Activated naive CD4-positive, alpha-beta T cell treated with Interleukin-2 at 50 U/mL for 16 hours (primary cell): ENCODE measurements at places on chromosomes 11 and 22.

GRCh38 chr11:125569915-125570621, 791 bp downstream of the EI24 start:
- DNase-seq = peak; percentile 9

DNA sequence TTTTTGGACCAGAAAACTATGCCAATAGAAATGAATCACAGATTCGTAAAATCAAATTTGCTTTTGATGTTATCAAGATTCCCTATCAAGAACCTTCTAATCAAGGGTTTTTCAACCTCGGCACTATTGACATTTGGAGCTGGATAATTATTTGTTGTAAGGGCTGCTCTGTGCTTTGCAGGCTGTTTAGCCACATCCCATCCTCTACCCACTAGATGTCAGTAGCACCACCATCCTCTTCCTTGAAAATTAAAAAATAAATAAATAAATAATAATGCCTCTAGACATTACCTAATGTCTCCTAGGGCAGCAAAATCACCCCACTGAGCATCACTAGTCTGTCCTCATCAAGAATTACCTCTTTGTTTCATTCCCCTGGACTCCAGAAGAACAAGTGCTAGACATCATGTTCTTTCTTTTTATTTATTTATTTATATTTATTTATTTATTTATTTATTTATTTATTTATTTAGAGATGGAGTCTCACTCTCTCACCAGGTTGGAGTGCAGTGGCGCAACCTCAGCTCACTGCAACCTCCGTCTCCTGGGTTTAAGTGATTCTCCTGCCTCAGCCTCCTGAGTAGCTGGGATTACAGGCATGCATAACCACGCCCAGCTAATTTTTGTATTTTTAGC, 744.7 kb downstream of the KCNA4 start:
- no peak for DNase-seq

GRCh38 chr11:115581871-115582639, 77.8 kb upstream of the CADM1 start:
- DNase-seq = no peak

- DNase-seq = peak; percentile 3
Measured at GRCh38 chr11:44627911-44628729, 62.7 kb downstream of the CD82 start.

GRCh38 chr22:34454598-34454997, 534.3 kb upstream of the LARGE1 start:
- no peak for DNase-seq

DNA sequence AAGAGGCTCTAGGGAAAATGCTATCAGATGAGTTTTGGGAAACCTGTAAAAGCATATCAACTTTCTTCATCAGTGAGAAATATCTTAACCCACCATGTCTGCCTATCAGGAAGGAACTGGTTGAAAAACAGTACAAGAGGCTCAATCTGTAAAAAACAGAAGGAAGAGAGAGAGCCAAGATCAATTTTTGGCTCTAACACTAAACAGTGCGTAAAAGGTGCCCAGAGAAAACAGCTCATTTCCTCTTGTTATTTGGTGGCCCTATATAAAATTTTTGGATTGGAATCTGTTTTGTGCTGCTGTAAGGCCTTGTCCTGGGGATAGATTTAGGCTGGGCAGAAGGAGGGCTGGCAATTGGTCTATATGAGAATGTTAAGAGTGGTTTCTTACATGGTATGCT, 12.1 kb downstream of the MS4A2 start:
- DNase-seq = no peak

DNA sequence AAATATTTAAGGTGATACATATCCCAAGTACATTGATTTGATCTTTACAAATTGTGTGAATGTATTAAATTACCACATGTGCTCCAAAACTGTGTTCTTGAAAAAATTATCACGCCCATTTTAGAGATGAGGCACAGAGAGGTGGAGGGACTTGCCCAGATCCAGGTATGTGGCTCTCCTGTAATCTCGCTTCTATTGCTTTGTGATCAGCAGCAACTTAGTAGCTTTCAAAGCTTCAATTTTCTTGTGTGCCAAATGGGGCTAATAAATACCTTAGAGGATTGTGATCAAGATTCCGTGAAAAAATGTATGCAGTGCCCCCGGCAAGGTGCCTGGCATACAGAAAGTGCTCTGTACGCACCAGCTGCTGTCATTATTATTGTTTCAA, 18.0 kb downstream of the PTPRJ start:
- DNase-seq = no peak

- no peak for DNase-seq
Measured at GRCh38 chr11:47448566-47449427, at the start of gene RAPSN. Gene RAPSN, minus strand, starts transcription at chr11:47449136. Its CDS starts 172 bp downstream, at chr11:47448964.

DNA sequence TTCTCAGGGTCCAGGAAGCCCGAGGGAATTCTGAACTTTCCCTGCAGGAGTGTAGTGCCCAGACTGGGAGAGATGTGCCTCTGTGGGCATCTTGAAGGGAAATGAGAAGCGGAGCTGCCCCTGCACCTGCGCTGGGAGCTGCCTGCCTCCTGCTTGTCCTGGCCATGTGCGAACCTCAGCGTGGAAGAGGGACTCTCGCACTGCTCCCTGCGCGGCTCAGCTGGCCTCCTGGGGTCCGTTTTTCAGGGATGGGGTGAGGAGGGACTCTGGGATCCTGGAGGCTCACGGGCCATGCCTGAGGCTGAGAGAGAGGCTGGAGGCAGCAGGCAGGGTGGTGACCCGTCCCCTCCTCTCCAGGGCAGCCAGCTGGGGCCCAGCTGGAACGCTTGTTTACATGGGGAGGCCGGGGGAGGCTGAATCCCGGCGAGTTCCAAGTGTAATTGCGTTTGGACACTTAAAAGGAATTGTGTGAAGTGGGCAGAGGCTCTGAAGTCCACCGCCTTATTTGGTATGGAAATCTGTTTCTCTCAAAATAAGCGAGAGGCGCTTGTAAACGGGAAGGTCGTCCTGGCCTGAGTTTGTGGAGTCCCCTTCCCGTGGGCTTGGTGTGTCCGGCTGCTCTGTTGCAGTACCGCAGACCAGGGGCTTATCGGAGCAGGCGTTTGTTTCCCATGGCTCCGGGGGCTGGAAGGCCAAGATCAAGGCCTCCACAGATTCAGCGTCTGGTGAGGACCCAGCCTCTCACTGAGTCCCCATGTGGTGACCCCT, 1.2 kb upstream of the MRGPRF start:
- no peak for DNase-seq

DNA sequence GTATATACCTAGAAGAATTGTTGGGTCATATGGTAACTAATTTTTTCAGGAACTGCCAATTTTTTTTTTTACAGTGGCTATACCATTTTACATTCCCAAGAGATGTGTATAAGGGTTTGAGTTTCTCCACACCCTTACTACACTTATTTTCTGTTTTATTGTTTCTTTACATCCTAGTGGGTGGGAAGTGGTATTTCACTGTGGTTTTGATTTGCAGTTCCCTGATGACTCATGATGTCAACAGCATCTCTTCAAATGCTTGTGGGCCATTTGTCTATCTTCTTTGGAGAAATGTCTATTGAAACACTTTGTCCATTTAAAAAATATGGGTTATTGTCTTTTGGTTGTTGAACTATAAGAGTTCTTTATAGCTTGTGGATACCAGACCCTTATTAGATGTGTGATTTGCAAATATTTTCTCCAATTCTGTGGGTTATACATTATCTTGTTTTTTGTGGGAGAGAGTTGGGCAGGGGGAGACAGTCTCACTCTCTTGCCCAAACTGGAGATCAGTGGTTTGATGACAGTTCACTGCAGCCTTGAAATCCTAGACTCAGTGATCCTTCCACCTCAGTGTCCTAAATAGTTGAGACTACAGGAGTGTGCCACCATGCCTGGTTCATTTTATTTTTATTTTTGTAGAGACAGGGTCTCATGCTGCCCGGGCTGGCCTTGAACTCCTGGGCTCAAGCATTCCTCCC, 30.3 kb upstream of the PISD start:
- no peak for DNase-seq

- no peak for DNase-seq
Measured at GRCh38 chr11:63874511-63874910, 35.6 kb downstream of the MARK2 start.

DNA sequence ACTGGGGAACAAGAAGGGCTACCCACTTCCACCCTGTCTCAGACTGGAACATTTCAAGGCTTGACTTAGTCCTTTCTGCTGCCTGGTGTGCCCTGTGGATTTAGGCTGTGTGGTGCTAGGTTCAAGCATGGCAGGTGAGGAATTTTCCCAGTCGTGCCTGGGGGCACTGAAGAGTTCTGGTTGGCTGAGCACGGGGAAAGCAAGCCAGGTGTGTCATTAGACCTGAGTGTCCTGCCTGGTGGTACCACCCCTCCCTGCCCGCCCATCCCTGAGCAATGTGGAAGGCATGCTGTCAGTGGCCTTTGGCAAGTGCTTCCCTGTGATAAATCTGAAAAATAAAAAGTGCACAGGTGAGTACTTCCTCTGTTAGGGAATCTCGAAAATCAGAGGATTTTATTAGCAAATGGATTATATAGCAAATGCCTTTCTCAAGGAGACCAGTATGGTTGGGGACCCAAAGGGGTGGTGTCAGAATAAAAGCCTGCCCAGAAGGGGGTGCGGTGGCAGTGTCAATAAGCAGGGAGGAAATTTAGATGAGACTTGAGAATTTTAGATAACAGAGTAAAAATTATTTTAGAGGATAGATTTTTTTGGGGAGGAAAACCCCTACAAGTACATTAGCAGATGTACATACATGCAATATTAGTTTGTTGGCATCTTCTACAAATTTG, 22.8 kb downstream of the TEAD1 start:
- DNase-seq = no peak

GRCh38 chr11:82994604-82995230, 77.0 kb downstream of the RAB30 start:
- no peak for DNase-seq

- DNase-seq = no peak
Measured at GRCh38 chr11:87298155-87298554, 260.4 kb downstream of the TMEM135 start.

GRCh38 chr11:16393340-16393739, 37.0 kb upstream of the SOX6 start:
- no peak for DNase-seq

DNA sequence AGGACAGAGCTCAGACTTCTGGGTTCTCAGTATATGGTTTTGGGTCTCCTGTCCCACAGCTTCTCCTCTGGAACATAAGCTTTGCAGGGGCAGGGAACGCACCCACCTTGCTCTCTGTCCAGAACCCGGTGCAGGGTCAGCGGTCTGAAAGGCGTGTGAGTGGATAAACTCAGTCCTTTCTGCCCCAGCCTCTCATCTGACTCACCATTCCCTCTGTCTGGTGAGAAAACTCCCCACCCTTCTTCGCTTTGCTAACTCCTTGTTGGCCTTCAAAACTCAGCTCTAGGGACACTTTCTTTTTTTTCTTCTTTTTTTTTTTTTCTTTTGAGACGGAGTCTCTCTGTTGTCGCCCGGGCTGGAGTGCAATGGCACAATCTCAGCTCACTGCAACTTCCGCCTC, 68.9 kb upstream of the NUP50 start:
- no peak for DNase-seq

- DNase-seq = no peak
Measured at GRCh38 chr11:64396079-64396591, 37.2 kb downstream of the RPS6KA4 start.

GRCh38 chr11:32779136-32779535, 15.3 kb downstream of the CCDC73 start:
- DNase-seq = no peak

DNA sequence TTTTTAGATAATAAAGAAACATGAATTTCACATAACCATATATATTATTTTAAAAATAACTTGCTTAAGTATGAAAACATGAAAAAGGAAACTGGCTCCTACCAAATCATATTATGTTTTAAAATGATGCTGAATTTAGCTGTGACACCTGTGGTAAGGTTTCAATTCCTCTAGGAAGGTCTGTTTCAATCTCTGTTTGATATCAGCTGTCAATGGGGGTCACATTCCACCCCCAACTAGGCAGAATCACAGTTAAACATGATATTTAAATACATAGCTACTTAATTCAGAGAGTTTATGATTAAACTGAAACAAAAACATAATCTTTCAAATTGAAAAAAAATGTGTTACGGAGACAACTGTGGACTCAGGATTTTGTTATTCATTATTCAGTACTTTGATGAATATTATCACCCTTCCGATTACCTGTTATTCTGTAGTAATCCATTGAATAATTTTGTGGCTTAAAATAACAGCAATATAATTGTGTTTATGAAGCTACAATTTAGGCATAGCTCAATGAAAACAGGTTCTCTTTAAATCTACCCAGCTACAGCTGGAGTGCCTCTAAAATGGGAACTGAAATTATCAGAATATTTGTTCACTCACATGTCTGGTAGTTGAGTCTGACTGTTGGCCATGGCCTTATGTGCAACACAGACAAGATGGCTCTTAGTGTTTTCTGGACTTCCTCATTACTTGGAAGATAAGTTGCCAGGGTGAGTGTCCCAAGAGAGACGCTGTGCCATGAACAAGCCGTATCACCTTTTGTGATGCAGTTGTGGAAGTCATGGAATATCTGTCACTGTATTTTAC, 244.6 kb upstream of the ANO3 start:
- no peak for DNase-seq

DNA sequence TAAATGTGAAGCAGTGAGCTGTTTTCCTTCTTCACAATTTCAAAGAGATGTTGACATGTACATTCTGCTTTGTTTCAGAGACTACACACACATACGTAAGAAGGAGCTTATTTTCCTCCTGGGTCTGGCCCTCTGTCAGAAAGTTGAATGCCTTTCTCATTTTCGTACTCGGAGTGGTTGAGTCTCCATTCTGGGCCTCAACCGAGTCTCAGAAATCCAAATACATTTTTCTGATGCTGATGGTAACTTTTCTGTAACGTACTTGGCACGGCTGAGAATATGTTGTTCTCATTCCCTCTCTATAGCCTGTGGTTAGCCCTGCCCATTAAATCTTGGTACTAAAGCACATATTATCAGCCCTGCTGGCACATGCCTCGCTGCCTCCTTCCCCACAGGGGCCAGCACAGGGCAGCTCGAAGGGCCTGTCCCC, 25.3 kb downstream of the PARVA start:
- no peak for DNase-seq

DNA sequence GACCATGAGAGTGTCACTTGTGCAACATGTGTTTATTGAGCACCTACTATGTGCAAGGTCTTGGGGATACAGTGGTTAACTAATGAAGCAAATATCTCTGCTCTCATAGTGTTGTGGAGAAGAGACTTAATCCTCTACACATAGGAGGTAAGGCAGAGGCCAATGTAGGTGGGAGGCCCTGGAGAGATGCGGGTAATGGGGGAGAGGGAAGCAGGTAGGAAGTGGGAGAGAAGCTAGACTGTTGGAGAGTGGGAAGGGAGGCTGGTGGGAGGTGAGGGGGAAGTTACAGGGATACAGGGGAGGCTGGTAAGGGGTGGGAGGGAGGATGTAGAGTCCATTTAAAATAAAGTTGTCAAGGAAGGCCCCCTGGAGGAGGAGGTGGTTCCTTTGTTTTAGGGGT, 240.0 kb downstream of the MIAT start:
- no peak for DNase-seq
